NCI-H774 (cell line): ENCODE measurements at places on chromosomes 3 and 15.

GRCh38 chr3:185532901-185533300 is 19.5 kb downstream of the LIPH start:
- DNase-seq, result no peak

DNA sequence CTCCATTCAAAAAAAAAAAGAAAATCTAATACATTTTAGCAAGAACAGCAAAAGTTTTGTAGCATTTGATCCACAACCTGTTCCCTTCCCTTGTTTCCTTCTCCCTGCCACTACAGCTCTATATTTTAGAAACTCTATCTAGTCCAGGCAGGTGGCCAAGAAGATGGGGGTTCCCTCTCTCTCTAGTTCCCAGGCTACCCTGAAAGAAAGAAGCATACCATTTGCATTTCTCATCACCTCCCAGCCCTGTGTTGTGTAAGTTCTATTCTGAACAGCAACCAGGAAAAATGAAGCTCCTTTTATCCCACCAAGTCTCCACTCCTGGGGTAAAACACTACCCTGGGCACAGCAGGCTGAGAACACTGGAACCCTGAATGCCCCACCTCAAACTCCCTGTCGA is 100.0 kb downstream of the PCCB start:
- DNase-seq, result no peak

- no peak for DNase-seq
Measured at GRCh38 chr3:80677796-80678195, 910.0 kb upstream of the ROBO1 start.

DNA sequence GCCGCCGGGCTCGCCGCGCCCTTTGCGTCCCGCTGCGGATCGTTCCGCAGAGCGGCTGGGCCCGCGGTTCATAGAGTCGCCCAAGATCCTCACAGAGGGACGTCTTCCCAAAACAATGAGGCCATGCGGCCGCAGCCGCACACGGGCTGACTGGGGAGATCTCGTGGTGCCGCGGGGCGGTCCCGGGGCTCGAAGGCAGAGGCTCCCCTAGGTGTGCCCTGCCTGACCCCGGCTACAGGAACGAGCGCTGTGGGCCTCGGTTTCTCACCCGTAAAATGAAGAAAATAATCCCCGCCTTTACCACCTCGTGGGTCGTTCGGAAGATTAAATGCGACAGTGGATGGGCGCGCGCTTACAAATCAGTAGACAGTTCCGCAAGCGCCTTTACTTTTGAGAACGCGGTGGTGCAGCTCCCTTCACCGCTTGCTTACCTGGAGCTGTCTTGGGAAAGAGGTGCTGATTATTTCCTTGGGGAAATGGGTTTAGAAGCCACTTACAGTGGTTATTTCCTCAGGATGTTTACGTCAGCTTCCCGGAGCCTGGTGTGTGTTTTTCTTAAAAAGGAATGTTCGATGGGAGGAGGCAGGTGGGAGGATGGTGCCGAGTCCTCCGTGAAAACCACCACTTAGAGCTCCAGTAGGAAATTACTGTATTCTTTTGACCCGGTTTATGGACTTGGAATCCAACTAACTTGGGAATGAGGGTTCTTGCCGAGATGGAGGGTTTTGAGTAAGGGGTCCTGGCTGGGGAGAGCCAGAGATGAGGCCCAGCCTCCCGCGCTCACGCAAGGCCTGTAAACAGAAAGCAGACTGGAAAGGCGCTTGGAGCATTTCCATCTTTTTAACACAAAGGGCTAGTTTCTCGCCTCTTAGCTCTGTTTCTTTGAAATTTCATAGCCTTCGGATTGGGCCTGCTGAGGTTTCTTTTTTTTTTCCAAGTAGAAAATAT is 1.9 kb upstream of the MEX3B start:
- no peak for DNase-seq

DNA sequence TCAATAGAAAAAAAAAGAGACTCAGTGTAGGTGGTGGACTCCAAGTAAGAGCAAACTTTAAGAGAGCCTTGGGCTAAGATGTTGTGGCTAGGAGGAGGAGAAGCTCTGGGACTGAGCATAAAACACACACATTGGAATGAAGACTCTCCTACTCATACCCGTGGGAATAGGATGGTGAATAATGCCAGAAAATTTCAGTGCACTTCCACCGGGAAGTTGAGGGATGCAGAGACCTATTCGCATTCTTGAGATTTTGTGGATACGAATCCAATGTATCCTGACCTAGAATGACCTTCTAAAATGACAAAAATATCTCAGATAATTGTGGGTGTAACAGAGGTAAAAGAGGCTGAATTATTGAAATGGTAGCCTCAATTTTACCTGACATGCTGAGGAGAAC is 388.7 kb upstream of the SGO1 start:
- no peak for DNase-seq

- no peak for DNase-seq
Measured at GRCh38 chr15:101407966-101408775, 81.3 kb downstream of the PCSK6 start.

- DNase-seq, result no peak
Measured at GRCh38 chr15:69744391-69745162, 292.0 kb downstream of the RPLP1 start.

DNA sequence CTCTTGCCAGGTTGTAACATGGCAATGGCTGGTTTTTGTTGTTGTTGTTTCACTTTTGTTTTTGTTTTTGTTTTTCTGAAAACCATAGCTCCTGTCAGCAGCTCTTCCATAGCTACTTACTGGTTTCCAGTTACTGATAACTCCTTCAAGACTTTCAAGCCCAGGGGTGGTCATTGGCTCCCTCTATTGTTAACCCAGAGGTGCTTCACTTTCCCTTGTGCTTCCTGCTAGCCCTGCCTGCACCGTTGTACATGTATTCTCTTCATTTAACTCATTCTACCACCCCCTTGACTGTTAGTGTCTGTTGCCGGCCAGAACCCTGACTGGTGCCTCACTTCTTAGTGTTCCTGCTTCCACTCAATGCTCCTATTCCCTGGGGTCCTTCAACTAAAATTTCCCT is 4.2 kb upstream of the TRAT1 start:
- no peak for DNase-seq

- no peak for DNase-seq
Measured at GRCh38 chr3:71156062-71156665, 427.4 kb downstream of the FOXP1 start.

DNA sequence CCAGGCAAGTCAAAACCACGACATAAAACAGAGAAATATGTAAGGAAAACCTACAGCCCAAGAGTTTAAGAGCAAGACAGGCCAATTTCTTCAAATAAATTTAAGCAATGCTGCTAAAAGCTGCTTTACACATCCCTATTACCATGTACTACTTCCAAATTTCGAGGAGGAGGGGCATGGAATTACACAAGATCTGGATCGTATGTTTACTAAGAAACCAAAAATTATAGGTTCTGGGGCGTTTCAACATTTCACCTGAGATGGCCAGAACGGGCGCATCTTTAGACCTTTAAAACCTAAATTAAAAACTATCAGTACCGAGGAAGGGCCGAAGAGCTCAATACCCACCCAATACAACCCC is 664 bp upstream of the NR2C2 start:
- no peak for DNase-seq

- DNase-seq, result no peak
Measured at GRCh38 chr15:49024840-49025239, 21.4 kb downstream of the SECISBP2L start.

DNA sequence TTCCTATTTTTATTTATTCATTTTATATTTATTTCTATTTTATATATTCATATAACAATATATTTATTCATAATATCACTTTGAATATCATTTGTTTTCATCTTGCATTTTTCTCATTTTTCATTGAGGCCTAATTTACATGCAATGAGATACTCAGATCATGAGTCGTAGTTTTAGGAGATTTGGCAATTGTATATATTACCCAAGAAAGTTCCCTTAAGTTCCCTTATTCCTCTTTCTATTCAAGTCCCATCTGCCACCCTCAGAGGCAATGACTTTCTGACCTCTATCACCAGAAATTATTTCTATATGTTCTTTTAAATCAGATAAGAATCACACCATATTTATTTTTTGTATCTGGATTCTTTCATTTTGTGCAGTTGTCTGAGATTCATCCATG is 329.1 kb upstream of the TPRG1 start:
- DNase-seq, result no peak

- no peak for DNase-seq
Measured at GRCh38 chr3:22542311-22542710, 660.8 kb upstream of the UBE2E2 start.

GRCh38 chr15:82552861-82553260 is 12.6 kb upstream of the RPS17 start:
- no peak for DNase-seq

- DNase-seq, result no peak
Measured at GRCh38 chr15:98178861-98179260, 218.4 kb downstream of the ARRDC4 start.

- DNase-seq, result no peak
Measured at GRCh38 chr3:25427563-25427941, 511 bp upstream of the RARB start.

DNA sequence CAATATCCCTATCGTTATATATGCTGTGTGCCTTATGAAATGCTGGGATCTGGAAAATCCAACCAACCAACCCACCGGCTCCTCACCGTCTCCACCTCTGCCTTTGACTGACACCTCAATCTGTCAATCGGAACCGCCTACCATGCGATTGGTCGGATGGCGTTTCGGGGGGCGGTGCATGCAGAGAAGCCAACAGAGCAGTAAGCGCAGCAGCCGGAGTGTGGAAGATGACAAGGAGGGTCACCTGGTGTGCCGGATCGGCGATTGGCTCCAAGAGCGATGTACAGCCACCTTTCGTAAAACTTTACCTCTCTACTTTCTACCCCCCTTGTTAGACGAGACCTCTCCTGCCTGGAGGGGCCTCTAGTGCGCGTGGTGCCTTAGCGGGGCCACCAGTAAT is 6.3 kb downstream of the CLK3 start:
- no peak for DNase-seq

- no peak for DNase-seq
Measured at GRCh38 chr3:57756528-57757401, 656 bp downstream of the SLMAP start.

- no peak for DNase-seq
Measured at GRCh38 chr3:196122021-196122687, 40.3 kb upstream of the TFRC start.

DNA sequence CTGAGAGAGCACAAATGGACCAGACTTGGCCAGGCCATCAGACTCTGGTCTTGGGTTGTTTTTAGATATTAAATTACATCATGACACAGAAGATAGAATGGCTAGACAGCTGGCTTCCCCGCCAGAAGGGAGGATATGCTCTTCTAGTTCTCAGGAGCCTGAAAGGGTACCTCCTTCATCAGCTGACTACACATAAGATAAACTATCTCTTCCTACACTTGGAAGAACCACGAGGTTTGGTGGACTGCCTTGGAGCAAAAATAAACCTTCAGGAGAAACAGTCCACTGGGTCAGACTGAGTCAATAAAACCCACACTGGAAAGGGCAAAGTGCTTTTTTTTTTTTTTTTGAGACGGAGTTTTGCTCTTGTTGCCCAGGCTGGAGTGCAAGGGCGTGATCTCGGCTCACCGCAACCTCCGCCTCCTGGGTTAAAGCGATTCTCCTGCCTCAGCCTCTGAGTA is 26.3 kb upstream of the DYNC1LI1 start:
- no peak for DNase-seq

DNA sequence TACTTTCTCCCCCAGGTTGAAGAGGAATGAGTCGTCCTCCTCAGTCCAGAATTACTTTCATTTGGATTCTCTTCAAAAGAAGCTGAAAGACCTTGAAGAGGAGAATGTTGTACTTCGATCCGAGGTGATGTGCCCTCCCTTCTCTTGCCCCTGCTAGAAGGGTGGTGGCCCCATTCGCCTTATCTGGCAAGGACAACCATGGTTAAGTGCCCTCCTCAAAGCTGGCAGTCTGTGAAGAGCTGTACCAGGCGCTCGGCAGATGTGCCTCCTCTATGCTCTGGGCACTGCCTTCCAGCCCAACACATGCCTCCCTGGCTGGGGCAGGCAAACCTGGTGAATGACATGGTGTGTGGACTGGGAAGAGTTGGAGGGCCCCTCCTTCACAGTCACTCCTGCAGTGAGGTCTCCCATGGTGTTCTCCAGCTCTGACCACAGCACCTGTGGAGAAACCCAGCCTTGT is 77.0 kb downstream of the CCK start:
- DNase-seq, result no peak

DNA sequence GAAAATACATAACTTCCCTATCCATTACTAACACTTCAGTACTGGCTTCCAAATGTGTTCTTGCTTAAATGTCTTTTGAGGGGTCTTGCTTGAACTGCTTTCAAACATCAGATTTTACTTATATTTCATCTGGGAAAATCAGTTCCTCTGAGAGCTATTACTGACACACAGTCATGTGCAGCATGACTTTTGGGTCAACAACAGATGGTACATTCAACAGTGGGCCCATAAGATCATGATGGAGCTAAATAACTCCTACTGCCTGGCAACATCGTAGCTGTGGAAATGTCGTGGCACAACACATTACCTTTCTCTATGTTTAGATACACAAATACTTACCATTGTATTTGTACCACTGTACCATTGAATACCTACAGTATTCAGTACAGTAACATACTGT is 43.8 kb downstream of the WWTR1 start:
- no peak for DNase-seq

- DNase-seq, result no peak
Measured at GRCh38 chr3:67048715-67049074, 50.6 kb downstream of the KBTBD8 start.

- no peak for DNase-seq
Measured at GRCh38 chr3:87491843-87492242, 215.5 kb upstream of the POU1F1 start.

DNA sequence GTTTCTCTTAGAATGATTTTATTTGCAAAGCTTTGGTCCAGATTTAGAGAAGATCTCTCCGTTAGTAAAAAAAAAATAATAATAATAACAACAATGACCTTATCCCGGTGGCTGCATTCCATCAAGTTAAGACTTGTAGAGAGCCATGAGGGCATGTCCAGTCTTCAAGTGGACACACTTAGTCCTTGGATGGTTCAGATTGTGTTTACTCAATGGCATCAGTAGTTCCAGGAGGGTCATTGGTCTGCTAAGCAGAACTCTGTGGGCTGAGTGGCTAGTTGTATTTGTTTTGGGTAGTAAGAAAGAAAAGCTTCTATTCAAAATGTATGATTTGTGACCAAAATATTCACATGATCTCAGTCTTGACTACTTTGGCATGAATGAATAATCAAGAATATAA is 116.3 kb upstream of the UBE2E2 start:
- DNase-seq, result no peak

GRCh38 chr3:169350228-169350627 is 313.3 kb downstream of the MECOM start:
- no peak for DNase-seq

DNA sequence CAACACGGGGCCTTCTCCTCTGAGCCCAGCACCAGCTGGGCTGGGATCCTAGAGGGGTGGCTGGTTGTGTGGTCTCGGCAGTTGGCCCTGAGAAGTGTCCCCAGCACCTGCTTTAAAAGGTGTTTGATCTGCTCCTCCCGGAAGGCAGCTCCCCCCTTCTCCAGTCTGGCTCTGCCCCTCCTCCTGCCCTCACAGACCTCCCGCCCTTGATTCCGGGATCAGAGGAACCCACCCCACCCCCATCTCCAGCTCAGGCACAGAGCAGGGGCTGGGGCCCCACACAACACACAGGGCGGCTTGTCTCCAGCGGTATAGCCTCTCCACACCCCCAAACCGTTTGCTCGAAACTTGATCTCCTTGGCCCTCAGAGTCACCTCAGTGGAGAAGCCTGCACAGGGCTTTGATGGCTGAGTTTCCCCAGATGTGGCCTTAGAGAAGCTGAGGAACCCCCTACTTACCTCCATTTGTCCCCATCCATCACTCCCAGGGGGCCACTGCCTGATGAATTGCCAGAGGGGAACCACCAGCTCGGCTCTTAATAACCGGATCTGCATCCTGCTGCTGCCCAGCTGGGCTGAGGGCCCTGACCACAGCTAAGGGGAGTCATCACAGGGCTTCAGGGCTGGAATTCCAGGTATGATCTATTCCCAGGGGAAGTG is 6.4 kb upstream of the STRA6 start:
- no peak for DNase-seq
